Erythroblast (primary cell): ENCODE measurements at places on chromosomes 2 and 18.

DNA sequence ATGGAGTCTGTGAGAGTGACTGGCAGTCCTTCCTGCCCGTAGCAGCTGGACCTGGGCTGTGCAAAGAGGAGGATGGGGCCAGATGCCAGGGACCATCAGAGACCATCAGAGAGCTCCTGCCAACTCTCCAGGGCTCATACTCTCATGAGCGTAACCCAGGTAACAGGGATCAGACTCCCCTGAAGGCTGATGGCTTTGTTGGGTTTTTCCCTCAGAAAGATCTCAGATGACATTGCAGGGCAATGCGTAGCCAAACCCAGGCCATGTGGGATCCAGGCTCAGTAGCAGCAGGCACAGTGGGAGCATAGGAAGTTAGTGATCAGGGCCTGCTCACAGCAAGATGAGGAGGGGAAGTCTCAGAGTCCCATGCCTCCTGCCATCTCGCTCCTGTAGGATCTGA, 218.0 kb downstream of the LOXHD1 start:
- no peak for DNase-seq

GRCh38 chr18:13585379-13586153, 140.8 kb downstream of the FAM210A start:
- no peak for DNase-seq

DNA sequence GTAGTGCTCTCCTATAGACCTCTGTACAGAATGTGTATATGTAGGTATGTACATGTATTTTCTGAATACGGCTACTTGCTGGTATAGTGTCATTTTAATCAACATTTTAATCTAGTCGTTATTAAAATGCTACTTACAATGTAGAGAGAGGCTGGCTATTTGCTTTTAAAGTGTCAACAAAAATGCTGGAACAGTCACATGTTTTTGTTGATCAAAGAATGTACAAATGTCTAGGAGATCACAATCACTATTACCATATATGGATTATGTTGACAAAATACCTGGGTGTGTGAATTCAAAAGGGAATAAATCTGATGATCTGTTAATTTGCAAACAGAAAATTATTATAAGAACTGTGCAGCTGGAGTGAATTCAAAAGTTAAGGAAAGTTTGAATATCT, 170.3 kb downstream of the CAMKMT start:
- DNase-seq, result no peak

DNA sequence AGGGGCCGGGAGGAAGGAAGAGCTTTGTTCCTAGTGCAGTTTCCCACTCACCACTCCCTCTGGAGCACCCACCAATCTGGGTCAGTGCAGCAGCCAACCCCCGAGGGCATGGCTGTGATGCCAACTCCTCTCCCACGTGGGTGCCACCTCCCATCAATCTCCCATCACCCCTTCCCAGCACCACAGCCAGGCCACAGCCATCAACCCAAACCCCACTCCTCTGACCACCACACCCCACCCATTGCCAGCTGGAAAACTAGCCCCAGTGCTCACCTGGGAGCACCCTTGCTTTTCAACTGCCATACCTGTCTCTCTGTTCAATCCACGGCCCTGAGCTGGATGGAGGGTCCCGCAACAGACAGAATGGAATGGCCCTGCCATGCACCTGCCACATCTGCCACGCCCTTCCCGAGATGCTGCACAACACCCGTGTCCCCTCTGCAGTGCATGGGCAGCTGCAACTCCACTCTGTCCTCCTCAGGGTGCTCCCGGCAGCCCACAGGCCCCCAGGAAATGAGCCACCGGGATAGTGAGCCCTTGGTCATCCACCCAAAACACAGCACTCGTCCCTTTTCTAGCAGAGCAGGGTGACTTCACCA, 112.4 kb upstream of the ID2 start:
- no peak for DNase-seq

DNA sequence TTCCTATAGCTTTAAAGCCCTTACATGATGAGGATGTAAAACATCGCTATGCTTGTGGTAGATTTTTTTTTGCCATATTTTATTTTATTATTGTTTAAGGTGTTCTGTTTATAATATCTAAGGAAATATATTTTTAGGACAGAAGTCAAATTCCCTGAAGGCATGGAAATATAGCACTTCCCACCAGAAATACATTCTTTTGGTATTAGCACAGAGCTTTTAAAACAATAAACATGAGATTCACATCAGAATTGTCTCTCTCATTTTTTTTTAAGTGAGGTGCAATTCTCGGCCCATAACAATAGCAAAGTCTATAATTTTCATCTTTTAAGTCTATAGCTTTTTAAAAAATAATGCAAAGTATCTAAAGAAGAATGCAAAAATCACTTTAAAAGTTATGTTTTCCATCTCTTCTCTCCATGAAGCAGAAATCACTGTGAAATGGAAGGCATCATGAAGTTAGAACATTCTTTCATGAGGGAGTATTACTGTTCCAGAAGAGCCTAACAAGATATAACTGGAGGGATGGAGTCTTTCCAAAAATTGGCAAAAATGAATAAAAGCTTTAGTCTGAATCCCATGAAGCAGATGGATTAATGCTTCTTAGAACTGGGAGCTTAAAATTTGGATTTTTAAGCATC, 283.6 kb upstream of the TRIB2 start:
- no peak for DNase-seq

DNA sequence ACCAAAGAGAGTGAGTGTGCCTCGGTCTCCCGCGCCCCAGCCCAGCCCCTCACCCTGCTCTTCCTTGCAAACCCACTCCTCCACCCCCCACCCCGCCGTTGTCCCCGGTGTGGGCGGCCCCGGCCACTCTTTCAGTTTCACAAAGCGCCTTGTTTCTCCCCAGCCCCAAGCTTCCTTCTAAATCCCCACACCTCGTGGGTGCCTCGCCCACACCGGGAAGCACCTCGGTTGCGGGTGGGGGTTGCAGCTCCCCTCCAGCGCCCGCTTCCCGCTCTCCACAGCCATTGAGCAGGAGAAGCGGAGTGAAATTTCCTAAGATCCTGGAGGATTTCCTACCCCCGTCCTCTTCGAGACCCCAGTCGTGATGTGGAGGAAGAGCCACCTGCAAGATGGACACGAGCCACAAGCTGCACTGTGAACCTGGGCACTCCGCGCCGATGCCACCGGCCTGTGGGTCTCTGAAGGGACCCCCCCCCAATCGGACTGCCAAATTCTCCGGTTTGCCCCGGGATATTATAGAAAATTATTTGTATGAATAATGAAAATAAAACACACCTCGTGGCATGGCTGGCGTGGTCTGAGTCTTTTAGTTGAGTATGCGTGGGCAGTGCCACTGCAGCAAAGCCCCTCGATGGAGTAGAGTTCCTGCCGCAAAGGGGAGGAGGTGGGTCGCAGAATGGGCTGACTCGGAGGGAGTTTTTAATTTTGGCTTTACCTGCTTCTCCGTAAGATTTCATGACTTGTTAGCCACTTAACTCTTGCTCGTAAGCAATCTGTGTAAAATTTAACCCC, 848 bp downstream of the TMSB10 start:
- DNase-seq, result peak; percentile 37

DNA sequence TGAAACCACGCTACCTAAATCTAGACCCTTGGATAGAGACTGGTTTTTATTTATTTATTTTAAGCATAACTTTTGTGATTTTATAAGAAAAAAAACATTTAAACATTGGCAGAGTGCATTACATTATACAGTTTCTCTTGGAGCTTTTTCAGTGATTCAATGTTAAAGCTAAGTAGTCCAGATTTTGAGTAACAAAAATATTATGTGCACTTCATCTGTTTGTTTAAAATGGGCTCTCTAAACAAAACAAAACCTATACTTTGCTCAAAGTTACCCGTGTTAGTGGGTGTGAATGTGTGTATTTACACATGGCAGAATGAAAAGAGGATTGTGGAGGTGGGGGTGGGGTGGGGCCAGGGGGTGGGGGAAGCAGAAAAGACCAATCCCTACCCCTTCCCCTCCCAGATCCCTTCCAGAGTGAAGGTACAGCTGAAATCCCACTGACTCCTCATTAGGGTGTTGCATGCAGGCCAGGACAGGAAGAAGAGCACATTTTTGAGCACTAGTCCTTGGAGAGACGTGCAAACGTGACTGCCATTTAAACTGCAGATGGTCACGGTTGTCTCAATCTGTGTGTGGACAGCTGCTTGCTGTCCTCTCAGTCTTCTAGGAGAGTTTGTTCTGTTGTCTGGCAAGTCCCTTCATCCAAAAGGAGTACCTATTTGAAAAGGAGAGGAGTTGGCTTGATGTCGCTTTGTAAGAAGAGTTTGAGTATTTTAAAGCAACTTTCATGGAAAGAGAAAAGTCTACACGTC, 303.0 kb downstream of the ICOS start:
- DNase-seq, result no peak

DNA sequence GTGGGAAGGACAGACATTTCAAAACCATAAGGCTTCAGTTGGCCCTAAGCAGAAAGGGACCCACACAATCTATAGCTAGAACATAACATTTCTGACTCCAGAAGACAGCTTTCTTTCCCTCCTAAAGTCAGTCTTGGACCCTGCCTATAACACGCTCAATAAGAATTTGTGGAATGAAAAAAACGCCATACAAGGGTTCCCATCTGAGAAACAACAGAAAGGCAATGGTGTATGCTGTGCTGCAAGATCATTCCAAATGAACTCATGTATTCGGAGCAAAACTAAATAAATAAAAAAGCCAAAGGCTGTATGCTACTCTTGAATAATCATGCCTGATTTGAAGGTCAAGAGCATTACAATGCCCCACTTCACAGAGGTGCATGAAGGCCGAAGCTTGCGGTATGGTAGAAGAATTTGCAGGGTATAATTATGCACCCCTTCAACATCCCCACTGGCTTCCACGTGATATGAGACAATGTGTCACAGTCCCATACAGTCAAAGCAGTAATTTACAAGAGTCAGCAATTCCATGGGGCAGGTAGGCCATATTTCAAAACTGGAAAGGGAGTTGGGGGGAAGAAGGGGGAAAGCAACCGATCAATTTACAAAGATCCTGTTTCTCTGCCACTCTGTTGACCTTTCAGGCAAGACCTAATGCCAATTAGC, 61.4 kb upstream of the SLC14A2 start:
- DNase-seq, result no peak

GRCh38 chr2:15539999-15540398, 21.1 kb downstream of the NBAS start:
- no peak for DNase-seq

GRCh38 chr18:48208432-48209140, 200.6 kb downstream of the ZBTB7C start:
- DNase-seq, result no peak

GRCh38 chr2:7031547-7032245, 114.5 kb downstream of the RNF144A start:
- DNase-seq, result no peak

GRCh38 chr2:97754690-97755346, 41.4 kb downstream of the ZAP70 start:
- DNase-seq, result no peak

- DNase-seq, result no peak
These were observed 9.1 kb downstream of the PCARE start for GRCh38 chr2:29065068-29065811.

DNA sequence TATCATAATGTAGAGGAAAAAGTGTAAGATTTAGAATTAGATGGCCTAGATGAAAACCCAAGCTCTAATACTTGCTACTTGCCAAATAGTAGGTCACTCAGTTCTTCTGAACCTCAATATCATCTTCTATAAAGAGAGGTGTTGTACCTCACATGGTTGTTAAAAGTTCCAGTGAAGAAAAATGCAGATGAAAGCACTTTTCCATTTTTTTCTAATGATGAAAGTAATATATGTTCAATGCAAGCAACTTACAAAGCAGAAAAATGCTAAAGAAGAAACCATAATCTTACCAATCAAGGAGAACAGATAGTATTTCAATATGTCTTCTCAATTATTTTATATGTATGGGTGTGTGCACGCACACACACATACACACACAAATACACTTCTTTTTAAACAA, 52.7 kb upstream of the TMEM17 start:
- DNase-seq, result no peak

DNA sequence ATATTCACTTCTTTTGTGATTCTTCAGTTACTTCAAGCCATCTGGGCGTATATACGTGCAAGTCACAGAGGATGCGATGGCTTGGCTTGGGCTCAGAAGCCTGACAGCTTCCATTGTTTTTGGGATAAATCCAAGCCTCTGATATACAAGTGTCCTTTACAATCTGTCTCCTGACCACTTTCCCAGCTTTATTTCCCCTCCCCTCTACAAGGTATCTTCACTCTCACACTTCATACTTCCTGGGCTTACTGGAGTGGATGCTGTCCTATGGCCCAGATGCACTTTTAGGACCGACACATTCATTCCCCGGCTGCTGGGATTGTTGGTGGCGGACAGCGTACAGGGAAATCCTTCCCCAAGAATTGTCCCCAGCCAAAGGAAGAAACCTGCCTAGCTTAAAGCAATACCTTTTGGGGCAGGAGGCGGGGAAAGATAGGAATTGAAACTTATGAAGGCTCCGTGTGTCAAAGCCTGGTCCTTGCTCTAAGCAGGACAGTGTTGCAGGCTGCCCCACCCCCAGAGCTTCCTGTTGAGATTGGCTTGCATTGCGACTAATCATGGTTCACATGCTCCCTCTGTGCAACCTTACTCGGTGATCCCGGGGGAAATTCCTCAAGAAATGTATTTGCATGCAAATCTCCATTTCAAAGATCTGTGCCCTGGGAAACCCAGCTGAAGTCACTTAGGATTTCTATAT, 802.9 kb upstream of the ID2 start:
- DNase-seq, result no peak

GRCh38 chr2:177250461-177250860, 14.1 kb downstream of the NFE2L2 start:
- DNase-seq, result no peak

- no peak for DNase-seq
These were observed 41.8 kb upstream of the FOSL2 start for GRCh38 chr2:28350791-28351285.

DNA sequence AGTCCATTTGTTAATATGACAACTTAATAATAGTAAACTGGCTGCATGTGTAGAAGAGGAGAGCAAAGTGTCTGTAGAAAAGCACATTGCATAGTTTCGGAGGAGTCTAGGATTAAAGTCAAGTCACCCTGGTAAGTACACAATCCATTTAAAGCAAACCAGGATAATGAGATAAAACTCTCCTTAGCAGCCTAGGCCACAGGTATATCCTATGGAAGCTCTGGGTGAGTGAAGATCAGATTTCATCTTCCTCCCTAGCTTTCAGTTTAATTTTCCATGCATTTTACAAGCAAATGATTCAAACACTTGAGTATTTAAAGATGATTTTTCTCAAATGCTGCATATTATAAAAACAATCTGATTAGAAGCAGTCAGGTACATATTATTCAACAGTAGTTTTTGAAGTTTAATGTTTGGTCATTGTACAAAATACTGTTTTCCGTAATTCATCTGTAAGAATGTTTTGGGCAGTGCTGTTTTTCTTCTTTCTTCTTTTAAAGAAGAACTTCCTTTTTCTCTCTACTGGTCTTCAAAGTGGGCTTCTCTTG, 10.2 kb downstream of the CERS6 start:
- no peak for DNase-seq

DNA sequence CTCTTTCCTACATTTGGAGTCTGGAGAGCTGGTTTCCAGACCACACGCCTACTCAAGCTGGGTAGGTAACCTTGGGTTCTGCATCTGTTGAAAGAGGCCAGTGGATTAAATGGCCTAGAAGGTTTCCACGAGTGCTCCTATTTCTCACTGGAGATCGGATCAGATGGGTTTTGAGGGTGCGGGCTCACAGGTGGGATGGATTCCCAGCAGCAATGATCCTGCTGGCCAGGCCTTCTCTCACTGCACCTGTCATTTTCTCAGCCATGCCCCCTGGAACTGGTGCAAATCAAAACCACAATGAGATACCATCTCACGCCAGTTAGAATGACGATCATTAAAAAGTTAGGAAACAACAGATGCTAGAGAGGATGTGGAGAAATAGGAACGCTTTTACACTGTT, 747.5 kb upstream of the RAB6C start:
- no peak for DNase-seq

GRCh38 chr2:188333751-188334524, 42.3 kb downstream of the GULP1 start:
- no peak for DNase-seq
